Brain pericyte (primary cell): ENCODE measurements at places on chromosomes 4 and X.

DNA sequence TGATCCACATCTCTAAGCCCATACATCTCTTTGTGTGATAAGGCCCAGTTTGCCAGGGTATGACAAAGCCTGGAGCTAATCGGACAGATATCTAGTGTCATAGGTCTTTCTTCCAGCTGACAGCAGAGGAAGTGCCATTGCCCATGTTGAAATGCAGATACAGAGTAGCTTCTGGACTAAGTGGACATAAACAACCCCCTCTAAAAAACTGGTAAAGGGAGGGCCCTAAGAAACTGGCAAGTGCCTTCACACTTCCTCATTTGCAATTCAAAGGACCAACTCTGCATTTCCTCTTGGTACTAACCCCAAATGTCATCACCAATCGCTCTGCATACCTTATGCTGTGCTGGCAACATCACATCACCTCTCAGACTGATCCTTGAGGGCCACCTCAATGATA lies 20.8 kb downstream of the ARHGEF6 start:
- DNase-seq: no peak

- DNase-seq: no peak
Measured at GRCh38 chr4:2057382-2058065, 1.6 kb upstream of the NAT8L start.

DNA sequence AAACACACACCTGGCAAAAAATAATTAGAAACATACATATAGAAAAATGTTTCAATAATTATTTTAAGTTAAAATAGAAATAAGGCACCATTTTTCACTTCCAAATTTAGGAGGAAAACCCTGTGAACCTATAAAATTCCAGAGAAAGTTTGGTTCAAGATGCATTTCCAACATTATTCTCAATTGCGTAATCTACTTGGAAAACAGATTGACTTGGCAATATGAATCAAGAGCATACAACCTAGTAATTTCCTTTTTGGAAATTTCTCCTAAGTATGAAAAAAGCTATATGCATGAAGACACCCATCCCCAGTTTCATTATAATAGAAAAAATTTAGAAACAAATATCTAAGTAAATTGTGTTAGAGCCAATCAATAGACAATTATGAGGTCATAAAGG lies 242.9 kb downstream of the IQCM start:
- no peak for DNase-seq

GRCh38 chrX:20829665-20830491 lies 544.3 kb upstream of the CNKSR2 start:
- DNase-seq: no peak
